HCT116 (cell line): ENCODE measurements at places on chromosomes 13 and 19.

DNA sequence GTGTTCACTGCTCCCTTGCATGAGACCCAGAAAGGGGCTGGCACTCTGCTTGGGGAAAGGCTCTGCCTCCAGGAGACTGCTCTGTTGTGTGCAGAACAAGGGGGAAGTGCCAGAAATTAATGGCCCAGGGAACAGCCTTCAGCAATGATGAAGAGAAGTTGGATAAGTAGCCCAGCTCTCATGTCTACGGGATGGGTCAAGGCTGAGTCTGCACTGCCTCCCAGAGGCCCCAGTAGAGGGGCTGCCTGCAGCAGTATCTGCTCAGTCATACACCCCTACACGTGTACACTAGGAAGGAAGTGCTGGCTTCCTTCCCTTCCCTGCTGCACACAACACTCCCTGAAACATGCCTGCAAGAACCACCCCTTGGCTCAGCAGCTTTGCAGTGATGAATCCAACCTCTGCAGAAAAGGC is 54.6 kb upstream of the URI1 start:
- no peak for DNase-seq

- no peak for DNase-seq
Observed at GRCh38 chr19:40134866-40135265, 44.1 kb upstream of the ZNF780A start.

GRCh38 chr13:39918620-39919236 is 263.3 kb downstream of the COG6 start:
- no peak for DNase-seq

GRCh38 chr13:93963266-93964145 is 516.0 kb downstream of the DCT start:
- no peak for DNase-seq

GRCh38 chr19:11227195-11227886 is 12.1 kb upstream of the ANGPTL8 start:
- DNase-seq, result peak; percentile 62

GRCh38 chr19:50695251-50696093 is 24.1 kb downstream of the SHANK1 start:
- no peak for DNase-seq

DNA sequence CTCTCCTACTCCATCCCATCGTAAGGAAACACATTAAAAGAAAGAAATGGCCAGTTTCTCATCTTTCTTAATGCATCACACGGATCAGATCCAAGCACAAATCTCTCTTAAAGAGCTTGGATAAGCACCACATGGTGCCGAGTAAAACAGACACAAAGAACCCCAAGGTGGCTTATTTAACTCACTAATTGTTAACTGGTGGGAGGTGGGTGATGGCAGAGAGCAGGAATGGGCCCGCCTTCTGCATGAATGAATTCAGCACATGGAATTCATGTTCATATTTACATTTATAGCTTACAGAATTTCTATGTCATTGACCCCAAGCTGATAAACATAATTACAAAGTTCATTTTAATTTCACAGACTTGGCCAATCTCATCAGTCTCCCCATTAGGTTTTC is 89.9 kb downstream of the MZT1 start:
- DNase-seq, result no peak

GRCh38 chr13:44710576-44710975 is 134.4 kb upstream of the TSC22D1 start:
- peak; percentile 73 for DNase-seq

DNA sequence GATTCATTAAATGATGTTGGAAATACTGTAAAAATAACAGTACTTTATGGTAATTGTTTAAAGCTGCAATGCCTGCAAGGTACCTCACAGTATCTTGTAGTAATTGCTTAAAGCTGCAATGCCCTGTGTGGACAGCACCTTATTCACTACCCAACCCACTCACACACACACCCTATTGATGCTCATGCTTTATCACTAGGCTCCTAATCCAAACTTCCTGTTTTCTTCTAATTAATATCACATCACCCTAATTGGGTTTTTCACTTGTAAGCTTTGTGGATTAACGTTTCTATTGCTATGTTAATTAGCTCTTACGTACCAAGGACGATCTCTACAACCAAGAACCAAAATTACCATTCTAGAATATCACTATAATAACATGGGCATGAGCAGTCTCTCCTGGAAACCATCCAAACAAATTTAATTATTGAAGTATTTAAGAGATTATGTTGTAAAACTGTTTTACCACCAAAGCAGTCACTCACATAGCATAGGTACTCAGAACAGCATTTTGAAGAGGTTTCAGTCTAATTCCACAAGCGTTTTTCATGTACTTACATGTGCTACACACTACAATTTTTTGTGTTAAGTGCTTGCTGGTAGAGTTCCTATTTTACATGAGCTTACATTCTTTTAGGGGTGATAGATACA is 303.8 kb downstream of the PCDH9 start:
- DNase-seq, result no peak

GRCh38 chr13:60335531-60335930 is 61.5 kb upstream of the TDRD3 start:
- DNase-seq, result no peak

GRCh38 chr19:12574036-12574435 is 22.8 kb upstream of the ZNF564 start:
- DNase-seq, result no peak

- no peak for DNase-seq
Observed at GRCh38 chr19:19587771-19588170, 30.7 kb downstream of the PBX4 start.

- no peak for DNase-seq
Observed at GRCh38 chr19:5200844-5201243, 139.8 kb downstream of the PTPRS start.

GRCh38 chr13:33728271-33729037 is 89.5 kb upstream of the RFC3 start:
- no peak for DNase-seq

DNA sequence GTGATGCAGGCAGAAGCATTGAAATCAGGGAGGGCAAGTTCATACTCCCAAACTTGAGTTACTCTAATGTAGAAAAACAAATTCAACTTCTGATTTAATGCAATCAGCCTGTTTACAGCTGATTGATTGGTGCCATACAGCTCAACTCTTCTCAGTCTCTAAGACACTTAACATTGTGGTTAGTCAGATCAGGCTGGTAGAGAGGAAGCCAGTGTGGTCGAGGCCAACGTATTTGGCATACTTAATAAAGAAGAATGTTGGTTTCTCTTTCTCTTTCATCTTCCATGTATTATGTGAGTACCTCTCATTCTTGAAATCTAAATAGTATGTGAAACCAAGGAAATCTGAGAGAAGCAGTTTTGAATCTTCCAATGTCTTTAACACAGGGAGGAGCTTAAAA is 255.0 kb upstream of the SLITRK1 start:
- DNase-seq, result no peak

- peak; percentile 3 for DNase-seq
Observed at GRCh38 chr19:23996549-23996948, 81.9 kb downstream of the ZNF726 start.

DNA sequence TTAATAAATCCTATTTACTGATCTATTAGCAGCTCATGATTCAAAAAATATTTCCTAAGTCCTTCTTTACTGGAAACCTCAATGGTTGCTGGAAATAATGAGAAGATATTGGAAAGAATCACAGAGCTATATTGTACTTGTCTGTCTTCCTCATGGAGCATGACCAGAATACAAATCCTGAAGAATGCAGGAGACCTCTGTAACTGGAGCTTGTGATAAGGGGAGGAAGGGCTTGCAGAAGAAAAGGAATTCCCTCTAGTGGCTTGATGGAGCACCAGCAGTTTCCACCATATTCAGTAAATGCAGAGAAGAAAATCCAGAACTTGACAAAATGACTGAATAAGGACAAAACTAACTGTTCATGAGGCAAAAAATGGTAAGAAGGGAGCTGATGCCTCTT is 1333.1 kb downstream of the EFNB2 start:
- DNase-seq, result peak; percentile 19

GRCh38 chr19:17703824-17704463 is 15.3 kb upstream of the MAP1S start:
- DNase-seq, result peak; percentile 64

DNA sequence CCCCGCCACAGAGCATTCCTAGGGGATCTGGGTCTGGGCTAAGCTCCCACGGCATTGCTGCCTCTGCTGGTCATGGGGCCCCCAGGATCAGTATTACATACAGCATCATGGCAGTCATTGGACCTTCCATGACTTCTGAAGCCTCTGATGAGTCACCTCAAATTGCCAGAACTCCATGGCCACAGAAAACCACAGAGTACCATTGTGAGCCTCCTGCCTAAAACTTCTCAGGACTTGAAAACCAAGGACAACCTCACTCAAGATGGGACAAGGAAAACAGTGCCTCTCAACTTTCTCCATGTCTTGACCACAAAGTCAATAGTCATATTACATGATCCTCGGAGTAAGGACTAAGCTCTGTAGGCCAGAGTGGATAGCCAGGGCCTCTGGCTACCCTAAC is 306.0 kb downstream of the GPC5 start:
- DNase-seq, result no peak

GRCh38 chr19:3580156-3580934 is 4.9 kb upstream of the GIPC3 start:
- DNase-seq, result no peak

DNA sequence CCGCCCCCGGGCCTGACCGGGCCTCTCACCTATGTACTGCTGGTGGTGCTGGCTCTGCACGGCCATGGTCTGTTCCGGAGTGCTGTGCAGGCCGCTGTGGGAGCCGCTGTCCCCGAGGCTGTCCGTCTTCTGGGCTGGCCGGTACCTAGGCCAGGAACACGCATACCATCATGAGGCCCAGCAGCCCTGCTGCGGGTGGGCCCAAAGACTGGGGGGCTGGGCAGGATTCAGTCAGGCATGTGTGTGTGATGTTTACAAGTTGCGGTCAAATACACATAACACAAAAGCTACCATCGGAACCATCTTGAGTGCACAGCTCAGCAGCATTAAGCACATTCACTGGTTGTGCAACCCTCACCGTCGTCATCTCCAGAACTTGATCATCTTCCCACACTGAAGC is 32.2 kb upstream of the RANBP3 start:
- DNase-seq, result no peak

DNA sequence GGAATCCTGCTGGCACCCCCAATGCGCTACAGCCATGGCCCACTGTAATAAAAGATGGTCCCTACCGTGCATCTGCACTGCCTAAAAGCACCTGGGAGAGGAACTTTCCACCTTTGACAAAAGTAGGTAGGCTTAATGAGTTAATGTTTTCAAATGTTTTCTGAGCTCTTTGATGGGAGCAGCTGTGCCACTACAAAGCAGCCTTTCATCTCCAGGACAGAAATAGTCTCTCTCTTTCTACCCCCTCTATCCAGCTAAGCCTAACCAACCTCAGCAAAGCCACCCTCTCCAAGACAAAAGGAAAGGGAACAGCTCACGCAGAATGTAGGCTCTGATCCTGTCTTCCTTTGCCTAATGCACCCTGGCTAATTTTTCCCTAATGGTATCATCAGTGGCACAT is 560.2 kb downstream of the UQCRFS1 start:
- DNase-seq, result no peak

DNA sequence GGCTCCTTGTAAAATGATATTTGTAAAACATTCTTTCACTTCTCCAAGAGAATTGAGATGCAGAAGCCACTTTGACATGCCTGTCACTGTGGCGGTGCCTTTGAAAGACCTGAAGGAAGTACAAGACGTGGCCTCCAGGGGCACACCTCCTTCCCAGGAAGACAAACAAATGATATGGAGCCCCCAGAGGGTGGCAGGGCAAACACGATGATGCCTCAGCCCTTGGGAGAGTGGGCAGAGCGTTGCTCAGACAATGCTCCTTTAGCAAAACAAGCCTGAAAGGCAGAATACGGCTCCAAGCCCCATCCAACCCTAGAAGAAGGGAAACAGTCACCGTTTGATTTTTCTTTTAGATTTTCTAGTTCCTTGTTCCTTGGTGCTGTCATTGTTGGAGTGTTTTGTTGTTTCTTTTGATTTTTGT is 9.2 kb upstream of the ATP12A start:
- peak; percentile 75 for DNase-seq

GRCh38 chr19:6412447-6413091 is 12.0 kb downstream of the KHSRP start:
- peak; percentile 31 for DNase-seq

- no peak for DNase-seq
Observed at GRCh38 chr13:35724446-35724845, 248.0 kb upstream of the MAB21L1 start.

- DNase-seq, result no peak
Observed at GRCh38 chr13:110301606-110302553, 5.1 kb downstream of the COL4A1 start.

DNA sequence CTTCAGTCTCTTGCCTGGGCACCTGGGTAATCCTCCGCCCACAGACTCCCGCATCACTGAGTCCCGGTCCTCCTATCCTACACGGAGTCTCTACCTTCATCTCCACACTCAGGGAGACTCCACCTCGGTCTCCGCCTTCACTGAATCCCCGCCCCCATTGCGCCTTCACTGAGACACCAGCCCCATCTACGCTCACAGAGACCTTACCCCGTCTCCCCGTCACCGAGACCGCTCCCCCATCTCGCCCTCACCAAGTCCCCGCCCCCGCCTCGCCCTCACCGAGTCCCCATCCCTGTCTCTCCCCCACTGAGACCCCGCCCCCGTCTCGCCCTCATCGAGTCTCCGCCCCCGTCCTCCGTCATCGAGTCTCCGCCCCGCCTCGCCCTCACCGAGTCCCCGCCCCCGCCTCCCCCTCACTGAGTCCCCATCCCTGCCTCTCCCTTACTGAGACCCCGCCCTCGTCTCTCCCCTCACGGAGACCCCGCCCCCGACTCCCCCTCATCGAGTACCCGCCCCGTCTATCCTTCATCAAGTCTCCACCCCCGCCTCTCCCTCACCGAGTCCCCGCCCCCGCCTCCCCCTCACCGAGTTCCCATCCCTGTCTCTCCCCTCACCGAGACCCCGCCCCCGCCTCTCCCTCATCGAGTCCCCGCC is 23.1 kb upstream of the ZNF846 start:
- DNase-seq, result no peak

- DNase-seq, result no peak
Observed at GRCh38 chr13:73623281-73623680, 510.9 kb downstream of the KLF12 start.

GRCh38 chr13:94984958-94985357 is 272.6 kb upstream of the SOX21 start:
- no peak for DNase-seq

- no peak for DNase-seq
Observed at GRCh38 chr13:100800283-100800875, 125.8 kb upstream of the TMTC4 start.

DNA sequence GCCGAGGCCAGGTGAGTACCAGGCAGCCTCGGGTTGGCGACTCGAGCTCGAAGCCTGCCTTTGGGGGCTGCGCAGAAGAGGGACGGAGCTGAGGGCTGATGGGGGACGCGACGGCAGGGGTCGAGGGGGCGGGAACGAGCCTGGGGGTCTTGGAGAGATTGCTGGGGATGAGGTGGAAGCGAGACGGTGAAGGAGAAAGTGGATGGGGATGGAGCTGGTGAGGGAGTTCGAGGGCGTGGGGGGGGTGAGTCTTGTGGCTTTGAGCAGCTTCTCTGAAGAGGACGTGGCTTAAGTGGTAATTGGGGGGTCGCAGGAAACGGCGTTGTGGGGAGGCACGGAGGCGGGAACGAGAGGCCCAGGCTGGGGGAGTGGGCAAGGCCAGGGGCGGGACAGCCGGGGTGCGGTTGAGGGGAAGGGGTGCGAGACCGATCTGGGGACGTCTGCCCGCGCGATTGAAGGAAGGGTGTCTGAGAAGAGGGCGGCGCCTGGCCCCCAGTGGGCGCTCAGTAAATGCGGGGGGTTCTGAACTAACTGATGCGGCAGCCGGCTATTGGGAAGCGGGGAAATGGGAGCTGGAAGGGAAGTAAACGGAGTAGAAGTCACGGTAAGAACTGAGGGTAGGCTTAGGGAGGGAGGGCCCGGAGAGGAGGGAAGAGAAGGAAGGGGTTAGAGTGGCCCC is 426 bp downstream of the MYO9B start:
- DNase-seq, result no peak
